ENCODE measurements at places on chromosomes 2 and 18.

DNA sequence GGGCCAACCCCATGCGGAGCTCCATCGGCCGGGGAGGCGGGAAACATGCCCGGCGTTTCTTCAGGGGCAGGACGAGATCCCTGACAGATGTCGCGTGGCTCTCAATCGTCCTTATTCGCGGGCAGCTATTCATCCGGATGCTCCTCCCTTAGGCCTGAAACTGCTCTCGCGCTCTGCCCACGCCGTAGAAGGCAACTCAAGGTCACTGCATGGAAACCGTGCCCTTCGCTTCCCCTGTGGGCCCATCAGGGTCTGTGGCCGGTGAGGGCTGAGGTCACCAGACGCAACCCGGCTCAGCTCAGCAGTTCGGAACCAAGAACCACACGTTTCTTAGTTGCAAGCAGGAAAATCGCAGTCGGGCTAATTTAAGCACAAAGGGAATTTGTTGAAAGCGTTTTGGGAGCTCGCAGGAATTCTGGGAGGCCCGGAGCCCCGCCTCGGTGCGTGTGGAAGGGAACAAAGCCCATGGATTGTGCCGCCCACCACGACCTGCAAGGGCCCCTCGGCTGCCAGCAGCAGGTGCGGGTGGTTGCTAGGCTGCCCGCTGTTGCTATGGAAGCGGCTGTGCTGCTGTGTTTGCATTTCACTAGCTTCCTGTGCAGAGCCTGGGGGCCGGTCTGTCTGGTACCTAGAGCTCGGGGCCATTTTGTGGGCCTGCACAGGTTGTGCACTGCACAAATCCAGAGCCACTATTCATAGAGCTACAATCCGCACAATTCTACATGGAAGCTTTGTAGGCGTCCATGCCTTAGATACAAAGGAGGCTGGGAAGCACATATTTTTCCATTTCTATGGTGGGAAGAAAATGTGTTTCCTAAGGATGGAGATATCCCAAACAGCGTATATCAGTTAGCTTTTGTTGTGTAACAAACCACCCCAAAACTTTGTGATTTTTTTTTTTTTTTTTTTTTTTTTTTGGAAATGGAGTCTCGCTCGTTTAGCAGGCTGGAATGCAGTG lies 6.0 kb upstream of the ALLC start:
- peak; percentile 46 for DNase-seq

DNA sequence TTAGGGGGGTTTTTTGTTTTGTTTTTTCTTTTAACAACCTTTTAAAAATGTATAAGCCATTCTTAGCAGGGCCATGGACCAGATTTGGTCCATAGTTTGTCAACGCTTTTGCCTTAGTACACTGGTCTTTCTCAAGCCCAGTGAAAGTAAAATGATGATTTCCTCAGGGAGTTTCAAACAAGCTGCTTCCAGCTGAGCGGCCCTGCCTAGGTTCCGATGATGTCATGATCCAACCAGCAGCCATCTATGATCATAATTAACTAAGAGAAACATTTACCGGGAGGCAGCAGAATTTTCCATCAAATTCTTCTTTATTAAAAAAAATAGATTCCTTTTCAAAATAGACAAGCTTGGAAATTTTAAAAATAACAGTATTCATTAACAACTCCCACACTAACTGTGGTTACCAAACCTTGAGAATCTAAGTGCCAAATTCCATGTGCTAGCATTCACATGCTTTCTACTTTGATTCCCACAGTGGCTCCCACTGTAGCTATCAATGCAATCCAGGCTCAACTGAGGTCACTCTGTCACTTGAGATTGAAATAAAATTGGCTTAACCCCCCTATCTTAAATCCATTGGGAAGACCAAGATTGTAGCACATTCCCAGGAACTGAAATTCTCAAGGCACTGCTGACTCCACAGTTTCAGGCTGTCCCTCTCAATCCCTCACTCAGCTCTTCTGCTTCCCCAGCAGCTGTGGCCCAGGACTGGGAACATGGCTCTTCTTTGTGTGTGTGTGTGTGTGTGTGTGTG lies 148.9 kb downstream of the RNF152 start:
- DNase-seq, result no peak

GRCh38 chr2:18077704-18078103 lies 199.2 kb downstream of the KCNS3 start:
- no peak for DNase-seq

GRCh38 chr2:55148269-55148668 lies 83.8 kb downstream of the CLHC1 start:
- no peak for DNase-seq

DNA sequence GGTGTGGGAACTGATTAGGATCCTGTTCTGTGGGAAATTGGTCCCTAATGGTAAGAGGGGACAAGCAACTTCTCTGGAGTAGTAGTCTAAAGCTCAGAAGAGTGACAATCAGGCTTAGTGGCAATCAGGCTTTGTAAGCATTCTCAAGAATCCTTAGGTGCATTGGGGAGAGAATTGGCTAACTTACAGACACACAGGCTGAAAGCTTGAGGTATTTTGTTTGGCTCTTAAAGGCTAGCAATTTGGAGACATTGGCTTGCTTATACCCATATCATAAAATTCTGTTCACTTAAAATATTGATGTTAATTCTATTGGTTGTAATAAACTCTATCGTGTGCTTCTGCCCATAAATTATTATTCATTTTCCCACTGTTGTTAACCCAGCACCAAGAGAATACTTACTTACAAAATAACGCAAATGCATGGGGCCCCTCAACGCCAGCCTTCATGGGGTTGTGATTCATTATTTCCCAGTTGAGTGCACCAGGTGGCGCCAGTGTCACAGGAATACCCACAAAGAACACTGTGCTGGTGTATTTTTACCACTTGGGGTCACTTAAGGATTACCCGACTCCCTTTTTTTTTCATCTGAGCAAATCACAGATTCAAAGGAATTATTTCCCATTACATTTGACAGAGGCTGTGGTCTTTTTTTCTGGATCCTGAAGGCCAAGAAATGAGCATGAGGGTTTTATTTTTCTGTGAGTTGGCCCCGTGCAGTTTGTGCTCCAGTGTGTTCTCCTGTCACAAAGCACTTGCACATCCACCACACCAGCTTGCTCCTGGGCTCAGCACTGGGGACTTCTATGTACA lies 45.5 kb downstream of the DDX1 start:
- DNase-seq, result peak; percentile 69

DNA sequence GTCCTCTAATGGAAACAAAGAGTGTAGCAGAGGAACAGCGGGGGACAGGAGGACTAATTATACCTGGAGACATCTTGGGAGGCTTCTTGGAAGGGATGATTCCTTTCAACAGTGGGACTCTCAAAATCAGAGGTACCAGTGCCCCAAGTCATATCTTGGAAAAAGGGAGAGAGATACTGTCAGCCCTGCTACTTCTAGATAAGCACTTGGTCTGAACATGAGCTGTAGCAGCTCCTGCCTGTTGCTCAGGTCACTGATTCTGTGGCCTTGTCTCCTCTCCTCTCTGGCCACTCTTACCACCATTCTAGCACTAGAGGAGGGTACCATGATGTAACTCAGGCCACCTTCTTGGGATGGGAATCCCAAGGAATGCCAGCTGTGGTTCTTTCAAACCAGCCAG lies 54.5 kb downstream of the MFSD6 start:
- DNase-seq, result no peak

- no peak for DNase-seq
Measured at GRCh38 chr2:144011098-144011497, 508.8 kb downstream of the ZEB2 start.

GRCh38 chr2:81650048-81650971 lies 1345.8 kb upstream of the LRRTM1 start:
- no peak for DNase-seq

- no peak for DNase-seq
Measured at GRCh38 chr2:221671515-221671914, 99.4 kb upstream of the EPHA4 start.
